NCI-H2029 (cell line): ENCODE measurements at places on chromosomes 16 and 17.

DNA sequence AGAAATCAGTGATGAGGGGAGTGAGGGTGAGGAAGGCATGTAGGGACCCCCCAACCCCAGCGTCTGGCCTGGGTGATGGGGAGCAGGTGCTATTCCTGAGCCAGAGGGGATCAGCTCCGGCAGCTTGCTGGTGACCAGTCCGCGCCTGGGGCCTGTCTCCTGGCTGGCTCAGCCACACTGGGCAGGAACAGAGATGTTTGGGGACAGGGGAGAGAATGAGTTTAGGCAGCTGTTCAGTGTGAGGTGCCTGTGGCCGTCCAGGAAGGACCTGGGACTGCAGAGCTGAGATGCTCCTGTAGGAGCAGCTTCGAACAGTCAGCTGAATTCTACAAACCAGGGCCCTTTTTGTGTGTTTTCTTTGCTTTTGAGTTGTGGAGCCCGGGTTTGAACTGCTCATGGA is 23.2 kb upstream of the SPNS2 start:
- no peak for DNase-seq

- DNase-seq, result no peak
Measured at GRCh38 chr17:66275651-66276050, 26.8 kb upstream of the PRKCA start.

- no peak for DNase-seq
Measured at GRCh38 chr17:39107155-39107554, 44.3 kb downstream of the PLXDC1 start.

DNA sequence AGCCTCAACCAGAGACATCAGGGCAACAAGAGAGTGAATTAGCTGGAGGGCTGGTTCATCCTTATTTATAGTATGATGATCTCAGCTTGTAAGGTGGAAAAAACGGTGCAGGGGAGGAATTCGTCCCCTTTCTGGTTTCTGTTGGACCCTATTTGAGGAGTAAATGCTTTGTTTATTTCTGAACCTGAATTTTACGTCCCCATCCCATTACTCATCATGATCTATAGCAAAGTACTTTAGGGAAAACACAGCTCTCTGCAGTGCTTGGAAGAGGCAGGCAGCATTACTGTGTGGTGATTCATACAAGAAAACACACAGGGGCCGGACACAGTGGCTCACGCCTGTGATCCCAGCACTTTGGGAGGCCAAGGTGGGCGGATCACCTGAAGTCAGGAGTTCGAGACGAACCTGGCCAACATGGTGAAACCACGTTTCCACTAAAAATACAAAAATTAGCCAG is 8.0 kb upstream of the VAT1L start:
- DNase-seq, result no peak

DNA sequence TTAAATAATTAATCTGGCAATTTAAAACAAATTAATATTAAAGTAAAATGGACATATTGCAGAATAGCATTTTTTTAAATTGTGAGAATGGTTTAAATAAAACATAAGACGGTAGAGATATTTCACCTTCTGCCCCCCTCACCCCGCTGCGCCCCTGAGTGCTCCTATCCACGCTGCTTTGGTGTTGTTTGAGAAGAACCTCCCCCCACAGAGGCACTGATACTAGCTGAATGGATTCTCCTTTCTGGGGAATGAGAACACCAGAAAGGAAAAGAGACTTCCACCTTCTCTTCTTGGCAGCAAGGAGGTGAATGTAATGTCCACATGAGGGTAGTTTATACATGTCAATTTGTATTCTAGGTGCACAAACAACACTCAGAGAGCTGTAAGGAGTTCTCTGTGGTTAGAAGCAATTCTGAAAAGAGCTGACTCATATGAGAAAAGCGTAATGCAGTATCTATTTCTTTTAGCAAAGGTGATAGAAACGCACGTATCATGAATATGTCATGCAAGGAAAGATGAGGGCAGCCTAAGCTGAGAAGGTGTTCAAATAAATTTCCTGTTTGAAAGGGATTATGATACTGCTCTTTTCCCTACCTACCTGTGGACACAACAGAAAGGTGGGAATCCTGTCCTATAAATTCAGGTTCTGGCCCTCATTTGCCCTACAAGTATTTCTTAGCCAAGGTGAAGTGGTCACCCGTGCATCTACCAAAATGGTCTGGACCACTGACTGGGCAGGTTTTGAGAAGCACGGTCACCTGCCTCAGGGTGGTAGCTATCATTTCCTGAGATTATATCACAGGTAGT is 126.9 kb downstream of the PARN start:
- DNase-seq, result no peak
